ENCODE measurements at places on chromosomes 2 and 18.

- no peak for DNase-seq
Measured at GRCh38 chr2:218877331-218877730, 3.3 kb upstream of the WNT10A start.

- no peak for DNase-seq
Measured at GRCh38 chr2:158716121-158716791, 78.9 kb upstream of the DAPL1 start.

- no peak for DNase-seq
Measured at GRCh38 chr2:170354388-170354787, 176.4 kb downstream of the MYO3B start.

DNA sequence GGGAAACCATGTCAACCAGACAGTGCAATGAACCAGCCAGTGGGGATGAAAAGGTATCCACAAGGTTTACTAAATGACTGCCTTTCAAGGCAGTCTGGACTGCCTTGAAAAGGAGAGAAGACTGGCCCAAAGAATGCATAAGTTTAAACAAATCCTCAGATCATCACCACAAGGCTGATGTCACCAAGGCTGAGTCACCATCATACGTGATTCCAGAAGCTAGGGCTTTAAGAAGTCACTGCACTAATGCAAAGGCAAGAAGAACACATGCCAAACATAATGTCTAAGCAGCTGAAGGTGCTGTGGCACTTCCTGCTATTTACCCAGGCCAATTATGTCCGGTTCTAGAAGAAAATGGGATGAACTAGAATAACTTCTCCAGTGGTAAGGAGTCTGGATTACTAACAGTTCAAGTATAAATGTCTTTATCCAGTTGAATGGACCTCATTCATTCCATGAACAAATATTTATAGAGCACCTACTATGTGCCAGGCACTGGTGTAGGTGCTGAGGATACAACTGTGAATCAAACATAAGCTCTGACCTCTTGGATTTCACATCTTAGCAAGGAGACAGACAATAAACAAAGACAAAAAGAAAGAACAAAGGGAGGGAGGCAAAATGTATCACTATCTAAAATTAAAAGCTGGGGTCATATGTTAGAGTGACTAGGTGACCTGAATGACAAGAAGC lies 37.6 kb upstream of the ONECUT2 start:
- no peak for DNase-seq

DNA sequence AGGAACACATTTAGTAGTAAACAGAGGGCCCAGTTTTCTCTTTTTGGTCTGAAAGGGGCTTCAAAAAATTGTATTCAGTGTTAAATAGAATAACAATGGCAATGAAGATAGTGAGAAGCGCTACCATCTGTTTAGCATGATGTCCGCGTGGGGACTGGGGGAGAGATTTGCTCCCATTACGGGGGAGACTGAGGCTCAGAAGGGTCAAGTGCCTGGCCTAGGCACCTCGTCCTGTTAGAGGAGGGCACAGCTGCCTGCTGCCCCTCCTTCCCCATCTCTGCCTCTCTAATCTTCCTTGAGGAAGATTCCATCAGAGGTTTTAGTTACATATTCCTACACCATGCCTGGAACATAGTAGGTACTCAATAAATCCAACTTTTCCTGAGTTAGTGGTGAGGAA lies 10.1 kb upstream of the TMEM185B start:
- DNase-seq: no peak

DNA sequence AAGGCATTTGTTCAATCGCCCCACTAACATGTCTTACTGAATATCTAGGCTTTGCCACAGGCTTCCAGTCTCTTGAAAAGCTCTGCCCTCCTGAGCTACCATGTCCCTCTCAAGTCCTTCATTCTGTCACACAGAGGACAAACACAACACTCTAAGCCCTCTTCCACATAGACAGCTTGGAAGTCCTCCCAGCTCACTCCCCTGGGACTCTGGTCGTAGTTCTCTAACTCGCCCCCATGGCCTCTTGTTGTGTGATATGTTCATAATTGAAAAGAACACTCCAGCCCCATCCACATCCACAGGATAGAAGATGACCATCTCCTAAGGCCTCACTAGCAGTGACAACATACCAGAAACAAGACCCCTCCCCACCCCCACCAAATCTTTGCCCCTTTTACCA lies 37.9 kb downstream of the BUB1 start:
- no peak for DNase-seq

- no peak for DNase-seq
Measured at GRCh38 chr2:132953771-132954170, 283.8 kb upstream of the LYPD1 start.

DNA sequence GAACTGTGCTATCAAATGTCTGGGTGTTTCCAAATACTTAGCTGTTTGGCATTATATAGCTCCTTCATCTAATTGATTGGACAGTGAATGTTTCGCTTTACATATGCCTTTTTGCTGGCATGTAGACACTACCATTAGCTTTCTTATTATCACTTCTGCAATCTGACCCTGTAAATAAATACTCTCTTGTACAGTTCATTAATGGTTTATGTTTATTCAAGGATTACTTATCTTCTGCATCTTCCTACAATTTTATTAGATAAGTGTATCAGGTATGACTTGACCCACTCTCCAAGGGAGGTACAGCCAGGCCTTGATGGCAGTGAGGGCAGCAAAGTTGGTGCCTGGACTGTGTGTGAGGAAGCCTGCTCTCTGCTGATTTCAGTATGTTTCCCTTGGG lies 614.1 kb upstream of the SETBP1 start:
- DNase-seq: no peak

DNA sequence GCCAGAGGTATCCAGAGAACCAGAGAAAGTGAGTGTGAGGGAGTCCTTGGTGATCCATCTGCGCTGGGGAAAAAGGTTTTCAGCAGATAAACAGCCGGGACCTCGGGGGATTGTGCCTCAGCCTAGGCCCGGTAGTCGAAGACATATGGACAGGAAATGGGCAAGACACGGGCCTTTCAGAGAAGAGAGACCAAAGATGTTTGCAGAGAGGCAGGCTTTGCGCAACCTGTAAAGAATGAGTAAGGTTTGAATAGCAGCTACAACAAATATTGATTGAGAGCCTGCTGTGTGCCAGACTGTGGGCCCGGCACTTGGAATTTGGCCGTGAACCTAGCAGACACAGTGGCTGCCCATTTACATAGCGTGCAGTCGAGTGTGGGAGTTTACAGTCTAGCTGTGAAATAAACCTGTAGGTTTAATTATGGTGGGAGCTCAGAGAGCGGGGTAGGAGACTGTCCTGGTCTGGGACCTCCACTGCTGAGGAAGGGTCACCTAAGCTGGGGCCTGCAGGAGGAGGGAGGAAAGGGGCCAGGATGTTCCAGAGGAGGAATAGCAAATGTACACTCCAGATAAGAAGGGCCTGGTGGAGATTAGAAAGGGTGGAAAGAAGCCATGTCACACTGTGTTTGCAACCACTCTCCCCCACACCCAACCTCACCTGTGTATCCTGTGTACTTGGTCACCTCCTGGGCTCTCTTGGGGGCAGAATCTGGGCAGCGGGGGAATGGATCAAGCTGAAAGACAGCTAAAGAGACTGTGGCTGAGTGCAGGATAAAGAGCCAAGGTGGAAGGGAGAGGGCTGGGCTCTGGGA lies 3.0 kb downstream of the SH2D6 start:
- no peak for DNase-seq

- no peak for DNase-seq
Measured at GRCh38 chr2:61911510-61911909, 6.0 kb downstream of the COMMD1 start.

GRCh38 chr18:60568220-60568619 lies 195.6 kb upstream of the MC4R start:
- DNase-seq: no peak

GRCh38 chr18:40810372-40810771 lies 1144.7 kb upstream of the PIK3C3 start:
- no peak for DNase-seq

DNA sequence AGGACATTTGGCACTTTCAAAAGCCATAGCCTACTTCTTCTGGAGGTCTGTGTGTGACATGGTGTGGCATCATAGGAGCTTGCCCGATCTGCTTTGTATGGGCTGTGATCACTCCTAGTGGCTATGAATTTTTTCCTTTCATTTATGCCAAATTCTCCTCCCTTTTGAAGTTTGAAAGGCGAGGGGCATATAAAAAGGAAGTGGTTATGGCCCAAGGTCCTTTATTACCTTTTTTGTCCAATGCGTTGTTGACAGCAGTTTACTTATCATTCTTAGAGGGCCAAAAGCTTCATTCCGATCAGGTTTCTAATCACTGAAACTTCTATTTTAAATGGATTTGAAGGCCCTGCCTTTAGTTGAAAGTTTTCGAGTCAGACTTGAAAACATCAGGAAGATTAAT lies 224.3 kb upstream of the FOSL2 start:
- DNase-seq: no peak

DNA sequence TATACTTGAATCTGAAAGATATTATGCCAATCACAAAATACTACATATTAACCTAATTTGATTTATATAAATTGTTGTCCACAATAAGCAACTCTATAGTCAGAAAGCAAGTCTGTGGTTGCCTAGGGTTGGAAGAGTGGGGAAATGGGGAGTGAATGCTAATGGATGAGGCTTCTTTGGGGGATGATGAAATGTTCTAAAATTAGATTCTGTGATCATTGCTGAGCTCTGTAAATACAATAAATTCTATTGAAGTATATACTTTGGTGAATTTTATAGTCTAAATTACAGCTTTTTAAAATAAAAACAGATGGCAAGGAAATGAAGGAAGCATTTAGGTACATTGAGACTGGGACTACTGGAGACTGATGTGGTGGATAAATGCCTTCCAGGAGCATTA lies 275.5 kb downstream of the MBD2 start:
- no peak for DNase-seq

Measured in activated T-cell treated with anti-CD3 and anti-CD28 coated beads for 48 hours (primary cell).